ENCODE measurements at places on chromosomes 7 and 10. TPM values are rescaled to one million over a fixed set of nuclear protein-coding genes. Genes with fewer than 3 reads are reported as not detected.

FGL2 gene
- 0.20 TPM for total RNA-seq

ITIH2 gene
- total RNA-seq: not detected

SFRP5 gene
- total RNA-seq: not detected

BLOC1S2 gene
- total RNA-seq: 40.1 TPM

SLC26A5 gene
- 1.4 TPM for total RNA-seq

VPS37D gene
- total RNA-seq: 2.6 TPM

DIP2C gene
- total RNA-seq: 4.8 TPM

RHOBTB1 gene
- 32.1 TPM for total RNA-seq

CHST15 gene
- total RNA-seq: 105 TPM

All from lung microvascular endothelial cell (primary cell).